Activated naive CD4-positive, alpha-beta T cell treated with anti-CD3 and anti-CD28 coated beads, Interleukin-2, amount 10 ng/mL, durations not matched to agents 7 days and 5 days (primary cell): ENCODE measurements at places on chromosomes 6 and 20.

DNA sequence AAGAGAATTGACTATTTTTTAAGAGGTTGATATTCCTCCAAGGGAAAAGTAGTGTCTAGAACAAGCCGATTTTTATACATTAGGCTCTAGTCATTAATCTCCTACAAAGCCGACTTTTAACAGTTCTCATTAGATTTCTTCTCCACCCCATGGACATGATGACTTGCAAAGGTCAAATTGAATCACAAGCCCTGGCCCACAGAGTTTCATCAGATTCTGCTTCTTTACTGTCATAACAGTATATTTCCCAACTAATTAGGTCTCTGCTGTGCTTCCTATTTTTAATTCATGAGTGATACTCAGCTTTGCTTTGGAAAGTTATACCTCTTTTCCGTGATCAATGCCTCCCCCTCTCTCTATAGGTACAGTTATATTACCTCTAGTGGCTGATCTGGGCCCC lies 90.6 kb upstream of the ADGRB3 start:
- no peak for DNase-seq

GRCh38 chr6:85402071-85402470 lies 47.8 kb upstream of the NT5E start:
- DNase-seq, result no peak

GRCh38 chr6:168385858-168386735 lies 54.9 kb upstream of the SMOC2 start:
- DNase-seq, result no peak

- DNase-seq, result peak; percentile 60
These were observed 33.8 kb upstream of the AIG1 start for GRCh38 chr6:143026696-143027449.

DNA sequence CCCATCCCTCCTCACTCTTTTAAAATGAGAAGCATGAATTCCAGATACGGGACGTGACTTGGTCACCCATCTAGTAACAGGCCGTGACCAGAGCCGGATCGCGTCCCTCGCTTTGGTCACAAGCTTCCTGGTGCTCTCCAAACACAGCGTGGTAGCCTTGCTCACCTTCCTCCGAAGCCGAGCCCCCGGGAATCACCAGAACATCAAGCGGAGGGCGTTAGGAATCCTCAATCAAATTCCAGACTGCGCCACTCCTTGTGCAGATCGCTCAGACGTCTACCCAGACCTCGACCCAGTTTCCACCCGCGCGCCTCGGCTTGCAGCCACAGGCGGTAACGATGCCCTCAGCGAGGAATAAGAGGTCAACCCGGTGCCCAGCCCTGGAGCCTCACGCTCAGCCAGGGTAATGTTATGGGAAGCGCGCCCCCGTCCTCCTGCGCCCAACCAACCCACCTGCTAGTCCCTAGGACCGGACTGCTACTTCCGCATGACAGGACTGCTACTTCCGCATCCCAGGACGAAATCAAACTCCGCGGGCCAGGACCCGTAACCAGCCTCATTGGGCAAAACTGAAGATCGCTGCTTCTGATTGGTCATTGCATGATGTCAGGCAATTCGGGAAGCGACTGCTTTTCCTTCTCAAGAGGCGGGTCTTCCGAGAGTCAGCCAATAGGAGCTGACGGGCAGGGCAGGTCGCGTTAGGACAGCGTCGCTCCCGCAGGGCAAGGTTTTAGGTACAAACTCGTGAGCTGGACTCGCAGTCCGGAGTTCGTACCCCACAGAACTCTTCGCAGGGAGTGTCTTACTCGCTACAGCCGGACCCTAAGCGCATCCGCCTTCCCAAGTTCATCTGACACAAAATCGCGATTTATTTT lies at the start of gene MTFR2:
Gene MTFR2 (minus strand): TSS at position 501 of the 875 bp plus-strand sequence. CDS start 1,212 bp downstream, outside the sequence.
- peak; percentile 97 for DNase-seq

- no peak for DNase-seq
These were observed 28.5 kb downstream of the CDC5L start for GRCh38 chr6:44415873-44416502.

DNA sequence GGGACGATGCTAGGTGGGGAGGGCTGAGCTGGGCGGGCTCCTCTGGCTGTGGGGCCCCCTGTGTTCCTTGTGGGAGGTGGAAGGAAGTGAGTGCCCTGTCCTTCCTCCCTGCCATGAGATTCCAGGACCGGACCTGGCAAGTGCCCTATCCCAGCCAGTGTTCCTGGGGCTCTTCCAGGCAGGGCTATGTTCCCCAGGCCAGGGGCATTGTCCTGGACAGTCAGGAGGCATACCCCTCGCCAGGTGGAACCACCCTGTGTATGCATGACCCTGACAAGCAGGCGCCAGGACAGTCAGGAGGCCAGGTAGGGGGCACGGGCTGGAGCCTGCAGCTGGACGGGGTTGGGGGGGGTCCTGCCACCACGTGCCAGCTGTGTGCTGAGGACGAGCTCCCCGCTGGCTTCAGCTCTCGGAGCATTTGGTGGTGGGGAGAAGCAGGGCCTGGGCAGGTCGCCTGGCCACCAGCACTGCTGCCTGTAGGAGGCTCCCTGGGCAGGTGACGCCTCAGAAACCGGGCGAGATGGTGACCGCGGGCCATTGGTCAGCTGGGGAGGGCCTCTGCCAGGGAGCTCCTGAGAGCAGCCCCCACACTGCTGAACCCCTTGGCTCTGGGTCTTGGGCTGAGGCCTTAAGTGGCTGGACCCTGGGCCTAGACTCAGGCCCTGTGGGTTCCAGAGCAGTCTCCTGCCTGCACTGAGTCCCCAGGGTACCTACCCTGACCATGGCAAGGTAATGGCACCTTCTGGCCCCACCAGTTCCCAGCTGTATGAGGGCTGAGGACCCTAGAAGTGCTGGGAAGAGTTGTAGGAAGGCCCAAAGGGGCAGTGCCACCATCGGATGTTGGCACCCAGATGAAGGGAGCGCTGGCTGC lies 694 bp downstream of the SLC17A9 start:
- DNase-seq, result no peak

- DNase-seq, result no peak
These were observed 737.9 kb upstream of the SLC35B3 start for GRCh38 chr6:9173229-9173628.

DNA sequence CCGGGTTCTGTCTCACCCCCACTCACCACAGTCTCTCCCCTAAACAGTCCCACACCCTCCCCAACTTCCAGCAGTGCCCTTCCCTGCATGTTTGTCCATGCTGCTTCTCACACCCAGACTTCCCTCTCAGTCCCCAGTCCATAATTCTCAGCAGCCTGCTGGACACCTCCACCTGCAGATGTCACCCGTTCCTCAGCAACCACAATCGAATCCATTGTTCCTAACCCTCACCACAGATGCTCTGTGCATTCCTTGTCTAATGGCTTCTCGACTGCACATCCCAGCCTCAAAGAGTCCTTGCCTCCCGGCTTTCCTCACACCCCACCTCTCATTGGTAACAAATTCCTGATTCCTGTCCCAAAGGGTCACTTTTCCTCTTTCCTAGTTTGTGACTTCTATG lies 55.6 kb downstream of the GOPC start:
- DNase-seq, result no peak
